ENCODE measurements at places on chromosomes 16 and 17.

- DNase-seq: no peak
Observed at GRCh38 chr17:11404431-11405276, 163.6 kb downstream of the SHISA6 start.

DNA sequence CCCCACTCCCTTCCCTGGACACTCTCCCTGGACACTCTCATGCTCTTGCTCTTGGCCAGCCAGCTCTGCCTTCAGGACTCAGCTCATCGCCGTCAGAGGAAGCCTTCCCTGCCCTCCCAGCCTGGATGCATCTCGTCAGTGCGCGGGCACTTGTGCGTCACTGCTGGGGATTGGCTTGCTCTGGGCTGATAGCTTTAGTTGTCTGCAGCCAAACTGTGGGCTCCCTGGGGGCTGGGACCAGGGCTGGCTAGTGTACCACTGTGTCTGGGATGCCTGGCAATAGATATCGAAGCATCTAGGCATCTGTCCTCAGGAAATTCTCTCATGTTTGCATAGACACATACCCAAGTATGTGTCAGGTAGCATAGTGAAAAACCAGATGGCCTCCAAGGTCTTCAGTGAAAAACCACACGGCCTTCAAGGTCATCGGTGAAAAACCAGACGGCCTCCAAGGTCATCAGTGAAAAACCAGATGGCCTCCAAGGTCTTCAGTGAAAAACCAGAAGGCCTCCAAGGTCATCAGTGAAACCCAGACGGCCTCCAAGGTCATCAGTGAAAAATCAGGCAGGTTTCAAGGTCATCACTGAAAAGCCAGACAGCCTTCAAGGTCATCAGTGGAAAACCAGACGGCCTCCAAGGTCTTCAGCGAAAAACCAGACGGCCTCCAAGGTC, 72.0 kb downstream of the CMIP start:
- DNase-seq: no peak

DNA sequence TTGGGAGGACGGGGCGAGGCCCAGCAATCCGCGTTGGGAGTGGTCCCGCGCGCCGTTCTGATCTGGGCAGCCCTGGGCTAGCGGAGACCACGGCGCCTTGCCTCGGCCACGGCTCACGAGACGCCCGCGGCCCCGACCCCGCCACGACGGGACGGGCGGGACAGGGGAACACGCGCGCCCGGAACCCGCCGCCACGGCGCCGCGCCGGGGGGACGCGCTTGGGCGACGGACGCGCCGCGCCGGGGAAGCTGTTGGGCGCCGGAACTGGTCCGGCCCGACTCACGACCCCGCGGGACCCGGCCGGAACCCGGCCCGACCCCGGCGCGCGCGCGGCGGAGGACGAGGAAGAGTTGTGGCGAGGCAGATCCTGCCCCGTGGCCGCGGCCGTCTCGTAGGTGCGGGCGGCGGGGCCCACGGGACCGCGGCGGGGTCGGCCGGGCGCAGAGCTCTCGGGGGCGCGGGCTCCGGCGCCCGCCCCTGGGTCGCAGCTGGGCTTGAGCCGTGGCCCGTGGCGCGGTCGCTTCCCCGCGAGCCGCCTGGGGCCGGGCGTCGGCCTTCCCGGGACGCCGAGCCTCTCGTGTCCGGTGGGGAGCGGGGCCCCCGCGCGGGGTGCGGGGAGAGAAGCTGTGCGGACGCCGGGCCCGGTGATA, at the start of gene ACSF3:
Gene ACSF3 (plus strand): TSS at position 251 of the 650 bp plus-strand sequence. CDS start 6,830 bp downstream, outside the sequence.
- peak; percentile 62 for DNase-seq

- DNase-seq: no peak
Observed at GRCh38 chr16:97822-98221, 19.8 kb downstream of the MPG start.

- DNase-seq: no peak
Observed at GRCh38 chr16:23523876-23524385, 13.6 kb upstream of the GGA2 start.

GRCh38 chr17:46809110-46809571, 9.4 kb downstream of the WNT3 start:
- no peak for DNase-seq

- no peak for DNase-seq
Observed at GRCh38 chr16:71669926-71670536, 44.0 kb downstream of the MARVELD3 start.

- no peak for DNase-seq
Observed at GRCh38 chr17:45577571-45578279, 87.2 kb upstream of the PLEKHM1 start.

DNA sequence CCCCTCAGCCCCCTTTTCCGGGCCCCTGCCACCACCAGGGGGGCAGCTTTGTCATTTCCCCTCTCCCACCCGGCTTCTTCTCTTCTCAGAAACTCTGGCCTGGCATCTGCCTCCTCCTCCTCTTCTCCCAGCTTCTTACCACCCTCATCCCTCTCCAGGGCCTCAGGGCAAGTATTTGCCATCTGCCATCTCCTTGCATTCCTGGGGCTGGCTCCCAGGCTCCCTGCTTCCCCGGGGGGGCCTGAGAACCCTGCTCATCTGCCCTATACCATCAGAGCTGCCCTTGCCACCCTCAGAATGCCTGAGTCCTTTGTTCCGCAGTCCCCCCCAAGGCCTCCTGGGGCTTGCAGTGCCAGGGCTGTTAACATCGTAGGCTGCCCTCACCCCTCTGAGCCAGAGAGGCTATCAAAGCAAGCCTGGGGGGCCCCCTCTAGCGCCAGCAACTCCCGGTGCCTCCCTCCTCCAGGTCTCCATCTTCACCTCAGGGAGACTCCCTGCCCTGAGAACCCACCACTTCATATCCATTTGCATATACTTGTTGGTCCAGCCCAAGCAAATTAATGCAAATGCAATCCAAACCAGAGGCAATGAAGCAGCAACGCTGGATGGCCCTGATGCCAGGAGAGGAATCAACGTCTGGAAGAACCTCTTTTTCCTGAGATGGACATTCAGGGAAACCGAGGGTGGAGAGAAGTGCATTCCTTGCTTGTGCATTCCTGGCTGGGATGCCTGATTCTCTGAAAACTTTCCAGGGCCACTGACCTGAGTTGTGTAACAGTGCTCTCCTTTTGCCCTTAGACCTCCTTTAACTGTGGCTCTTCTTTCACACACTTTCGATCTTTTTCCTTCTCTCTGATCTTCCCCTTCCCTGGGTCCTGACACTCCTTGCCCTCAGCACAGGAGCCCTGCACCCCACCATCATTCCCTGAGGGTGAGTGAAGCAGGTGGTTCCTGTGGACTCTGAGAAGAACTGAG, 20.7 kb upstream of the SP2 start:
- no peak for DNase-seq

GRCh38 chr17:47877368-47878034, 18.5 kb upstream of the SP2 start:
- peak; percentile 39 for DNase-seq

DNA sequence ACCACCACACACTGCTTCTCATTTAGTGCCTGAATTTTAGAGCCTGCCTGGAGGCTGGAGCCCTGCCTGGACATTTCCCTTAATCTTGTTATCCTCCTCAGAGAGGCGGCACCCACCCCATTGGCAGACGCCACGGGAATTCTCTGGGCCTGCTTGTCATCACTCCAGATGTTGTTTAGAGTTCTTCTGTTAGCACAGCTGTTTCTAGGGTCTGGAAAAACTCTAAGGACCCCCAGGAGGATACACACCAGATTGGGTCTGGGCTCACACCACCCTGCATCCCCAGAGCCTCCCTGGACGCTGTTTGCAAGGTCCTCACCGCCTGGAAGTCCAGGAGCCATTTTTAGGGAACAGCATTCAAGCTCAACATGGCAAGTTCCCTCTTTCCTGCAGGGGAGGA, 565 bp upstream of the XAF1 start:
- no peak for DNase-seq

- DNase-seq: no peak
Observed at GRCh38 chr16:67884-68789, 4.3 kb downstream of the RHBDF1 start.

DNA sequence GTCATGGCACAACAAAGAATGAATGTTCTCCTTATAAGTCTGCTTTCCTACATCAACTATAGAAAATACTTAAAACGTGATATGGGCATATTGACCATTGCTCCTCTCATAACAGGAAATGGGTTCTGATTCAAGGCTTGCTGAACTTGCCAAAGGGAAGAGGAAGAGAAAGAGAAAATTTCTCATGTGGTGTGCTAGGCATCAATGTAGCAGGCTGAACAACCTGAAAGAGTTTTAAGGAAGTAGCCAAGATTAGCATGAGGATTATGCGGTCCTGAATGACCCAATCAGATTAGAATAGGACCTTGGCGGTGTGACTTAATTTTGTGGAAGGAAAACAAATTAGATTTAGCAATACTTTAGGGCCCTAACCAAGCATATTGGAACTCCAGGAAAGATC, 617.7 kb upstream of the CDH11 start:
- no peak for DNase-seq

- DNase-seq: no peak
Observed at GRCh38 chr16:50679676-50680555, 1.2 kb downstream of the SNX20 start.

- DNase-seq: no peak
Observed at GRCh38 chr17:58416937-58417299, 416 bp downstream of the RNF43 start.

GRCh38 chr16:1509307-1510221, 16.4 kb downstream of the TELO2 start:
- DNase-seq: no peak

- DNase-seq: no peak
Observed at GRCh38 chr16:4110680-4111079, 5.6 kb downstream of the ADCY9 start.

GRCh38 chr16:60091529-60091928, 1357.4 kb upstream of the GOT2 start:
- no peak for DNase-seq

DNA sequence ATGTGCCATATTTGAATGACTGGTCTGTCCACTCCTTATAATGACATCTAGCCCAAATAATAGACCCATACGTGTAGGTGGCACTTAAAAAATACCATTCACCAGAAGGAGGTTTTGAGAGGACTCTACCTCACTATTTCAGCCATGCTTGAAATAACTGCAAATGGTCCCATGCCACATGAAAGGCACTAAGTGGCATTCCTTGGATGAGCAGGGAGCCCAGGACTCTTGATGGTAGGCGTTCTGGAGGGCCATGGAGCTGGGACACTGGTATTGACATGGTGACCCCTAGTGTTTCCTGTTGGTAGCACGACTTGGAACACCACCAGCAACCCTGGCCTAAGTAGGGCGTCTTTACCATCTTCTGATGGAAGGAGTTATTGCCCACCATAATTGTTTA, 148.7 kb upstream of the ZFHX3 start:
- DNase-seq: peak; percentile 81

DNA sequence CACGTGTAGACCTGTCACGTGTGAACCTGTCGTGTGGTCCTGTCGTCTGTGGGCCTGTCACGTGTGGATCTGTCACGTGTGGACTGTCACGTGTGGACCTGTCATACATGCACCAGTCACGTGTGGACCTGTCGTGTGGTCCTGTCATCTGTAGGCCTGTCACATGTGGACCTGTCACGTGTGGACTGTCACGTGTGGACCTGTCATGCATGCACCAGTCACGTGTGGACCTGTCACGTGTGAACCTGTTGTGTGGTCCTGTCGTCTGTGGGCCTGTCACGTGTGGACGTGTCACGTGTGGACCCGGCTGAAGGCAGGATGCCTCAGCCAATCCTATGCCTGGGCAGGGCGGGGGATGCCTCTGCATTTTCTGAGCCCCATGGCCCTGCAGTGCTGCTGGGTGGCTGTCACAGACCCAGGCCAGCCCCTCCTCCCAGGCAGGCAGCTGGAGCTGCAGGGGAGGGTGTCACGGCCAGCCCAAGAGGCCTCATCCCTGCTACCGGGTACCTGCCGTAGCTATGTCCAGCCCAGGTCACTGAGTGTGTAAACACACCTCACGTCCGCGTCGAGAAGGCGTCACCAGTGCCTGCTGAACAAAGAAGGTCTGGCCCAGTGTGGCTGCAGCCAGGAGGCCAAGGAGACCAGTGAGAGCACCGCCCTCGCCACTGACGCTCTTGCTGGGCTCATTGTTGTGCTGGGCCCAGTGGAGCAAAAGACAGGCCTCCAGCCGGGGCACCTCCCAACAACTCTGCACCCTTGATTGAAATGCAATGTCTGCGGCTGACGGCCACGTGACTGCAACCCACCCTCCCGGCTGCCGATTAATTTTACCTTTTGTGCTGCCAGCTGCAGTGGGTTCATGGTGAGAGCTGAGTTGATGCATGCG, 18.6 kb upstream of the ACSF3 start:
- peak; percentile 45 for DNase-seq

DNA sequence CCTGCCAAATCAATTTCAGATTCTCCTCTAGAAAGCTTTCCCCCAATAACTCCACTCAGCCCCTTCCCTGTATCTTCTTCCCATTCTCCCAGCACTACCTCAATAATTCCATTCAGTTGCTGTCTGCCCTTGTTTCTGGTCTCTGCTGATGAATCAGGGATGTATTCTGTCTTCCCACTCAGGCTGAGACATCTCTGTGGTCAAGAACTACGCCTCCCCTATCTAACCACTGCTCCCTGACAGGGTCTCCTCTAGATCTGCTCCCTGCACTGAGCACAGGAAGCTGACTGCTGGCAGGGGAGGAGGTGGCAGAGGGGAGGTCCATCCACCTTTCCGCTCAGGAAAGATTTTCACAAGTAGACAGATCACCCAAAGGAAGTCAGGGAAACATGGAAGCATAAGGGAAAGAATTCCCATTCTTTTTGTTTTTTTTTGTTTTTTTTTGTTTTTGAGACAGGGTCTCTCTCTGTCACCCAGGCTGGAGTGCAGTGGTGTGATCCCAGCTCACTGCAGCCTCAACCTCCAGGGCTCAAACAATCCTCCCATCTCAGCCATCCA, 16.9 kb upstream of the SP2 start:
- DNase-seq: no peak

GRCh38 chr16:84449156-84450140, 55.0 kb downstream of the MEAK7 start:
- no peak for DNase-seq

GRCh38 chr16:51577621-51578303, 426.7 kb upstream of the SALL1 start:
- no peak for DNase-seq

DNA sequence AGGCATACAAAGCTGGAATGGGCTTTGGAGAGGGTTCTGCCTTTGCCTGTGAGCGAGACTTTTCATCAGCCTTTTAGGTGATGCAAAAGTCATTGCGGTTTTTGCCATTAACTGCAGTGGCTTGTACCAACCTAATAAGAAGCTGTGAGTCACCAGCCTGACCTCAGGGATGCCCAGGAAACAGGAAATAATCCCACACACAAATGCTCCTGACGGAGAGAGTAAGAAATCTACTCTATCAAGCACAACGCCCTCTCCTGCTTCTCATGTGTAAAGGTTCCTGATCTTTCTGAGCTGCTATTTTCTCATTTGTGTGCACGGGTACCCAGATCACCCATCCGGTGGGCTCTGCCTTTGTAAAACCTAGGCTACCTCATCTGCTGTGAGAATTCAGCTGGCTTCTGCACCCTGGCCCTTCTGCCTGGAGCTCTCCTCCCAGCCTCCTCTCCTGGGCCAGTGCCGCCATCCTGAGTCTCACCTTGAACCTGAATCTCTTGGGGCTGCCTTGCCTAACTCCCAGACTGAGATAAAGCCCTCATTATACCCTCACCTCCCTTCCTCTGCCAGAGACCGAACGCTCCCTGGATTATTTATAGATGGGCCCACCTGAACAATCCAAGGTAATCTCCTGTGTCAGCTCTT, 299.7 kb downstream of the C16orf95 start:
- peak; percentile 55 for DNase-seq

- no peak for DNase-seq
Observed at GRCh38 chr16:28974007-28974436, 556 bp upstream of the SPNS1 start.
